ENCODE measurements at places on chromosomes 1 and 21.

DNA sequence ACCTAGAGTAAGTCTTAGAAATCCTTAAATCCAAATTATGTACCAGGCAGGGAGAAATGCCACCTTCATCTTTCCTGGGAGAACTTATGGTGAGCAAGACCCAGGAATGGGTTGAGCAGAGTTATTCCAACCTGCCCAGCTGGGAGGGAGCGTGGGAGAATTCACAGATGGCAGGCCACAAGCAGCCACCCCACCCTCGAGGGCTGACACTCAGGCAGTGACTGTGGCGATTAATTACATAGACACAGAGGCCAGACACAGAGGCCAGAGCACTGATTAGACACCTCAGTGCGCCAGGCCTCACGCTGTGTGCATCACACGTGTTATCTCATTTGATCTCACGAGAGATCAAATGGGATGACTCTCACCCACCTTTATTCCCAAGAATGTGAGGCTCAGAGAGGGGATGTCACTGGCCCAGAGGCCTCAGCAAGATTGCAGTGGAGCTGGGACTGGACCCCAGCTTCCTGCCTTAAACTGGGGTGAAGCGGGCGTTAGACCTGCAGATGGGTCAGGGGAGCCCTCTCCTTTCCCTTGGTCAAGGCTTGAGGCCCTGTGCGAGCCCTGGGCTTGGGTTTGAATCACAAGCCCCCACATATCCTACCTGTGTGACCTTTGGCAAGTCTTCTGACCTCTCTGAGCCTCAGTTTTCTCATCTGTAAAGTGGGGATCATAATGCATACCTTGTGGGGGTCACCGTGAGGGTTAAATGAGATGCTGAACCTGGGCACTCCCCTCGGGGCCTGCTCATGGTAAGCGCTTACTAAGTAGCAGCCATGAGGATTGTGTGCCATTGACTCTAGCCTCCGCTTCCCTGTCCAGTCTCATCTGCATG is 28.8 kb upstream of the PADI4 start:
- no peak for DNase-seq

GRCh38 chr1:201916649-201917249 is 28.1 kb downstream of the SHISA4 start:
- DNase-seq, result no peak

GRCh38 chr1:44828841-44829440 is 14.1 kb downstream of the PTCH2 start:
- DNase-seq, result no peak

GRCh38 chr1:208208132-208208487 is 36.1 kb downstream of the PLXNA2 start:
- DNase-seq, result no peak

GRCh38 chr1:234295068-234295467 is 78.2 kb upstream of the COA6 start:
- DNase-seq, result no peak

GRCh38 chr1:9652379-9653209 is 1.1 kb downstream of the PIK3CD start:
- DNase-seq, result peak; percentile 62

DNA sequence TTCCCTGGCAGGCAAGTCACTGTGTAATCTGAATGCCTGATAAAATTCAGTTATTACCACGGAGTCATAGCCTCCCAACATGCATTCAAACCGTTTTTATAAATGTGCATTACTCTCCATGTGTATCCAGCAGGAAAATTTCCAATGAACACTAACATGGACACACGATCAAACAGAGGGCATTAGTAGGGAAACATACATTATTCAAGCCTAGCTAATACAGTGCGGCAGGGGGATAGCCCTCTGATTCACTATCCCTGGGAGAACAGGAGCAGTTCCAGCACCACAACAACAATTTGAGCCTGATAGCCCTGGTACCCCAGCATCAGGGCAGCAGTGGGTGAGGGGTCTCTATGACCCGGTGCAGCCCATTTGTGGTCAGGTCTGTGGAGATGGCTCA is 35.8 kb upstream of the HMGB4 start:
- DNase-seq, result no peak

GRCh38 chr1:88877382-88877825 is 14.0 kb downstream of the GTF2B start:
- DNase-seq, result no peak

DNA sequence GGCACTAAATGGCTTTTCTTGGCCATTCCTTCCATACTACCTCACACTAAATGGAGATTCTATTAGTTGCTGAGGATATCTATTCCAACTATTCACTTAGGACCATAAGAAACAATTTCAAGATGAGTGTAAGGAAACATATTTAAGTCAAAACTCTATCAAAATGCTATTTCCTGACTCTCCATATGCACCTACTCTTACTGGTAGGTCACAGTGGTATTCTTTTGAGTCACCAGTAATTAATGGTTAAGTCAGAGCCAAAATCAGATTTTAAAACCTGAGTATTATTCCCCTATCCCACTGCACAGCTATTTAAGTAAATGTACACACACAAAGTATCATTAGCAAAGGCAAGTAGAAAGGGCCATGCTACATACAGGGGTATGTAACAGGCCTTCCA is 50.3 kb downstream of the ARID4B start:
- no peak for DNase-seq

DNA sequence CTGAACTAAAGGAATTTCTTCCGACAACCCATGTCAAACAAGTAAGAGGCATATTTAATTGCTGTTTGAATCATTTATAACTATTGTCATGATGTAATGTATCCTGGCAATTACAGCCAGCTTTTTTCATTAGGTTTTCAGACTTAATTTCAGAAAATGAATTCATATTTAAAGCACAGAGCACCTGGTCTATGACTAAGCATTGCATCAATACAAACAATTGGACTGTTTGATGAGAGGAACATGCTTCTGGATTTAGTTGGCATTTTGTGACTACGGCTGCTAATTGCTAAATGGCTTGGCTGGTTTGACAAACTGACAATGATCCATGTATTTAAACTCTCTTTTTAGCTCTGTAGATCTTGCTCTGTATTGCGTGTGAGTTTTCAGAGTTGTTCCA is 853.4 kb downstream of the NCAM2 start:
- DNase-seq, result no peak

DNA sequence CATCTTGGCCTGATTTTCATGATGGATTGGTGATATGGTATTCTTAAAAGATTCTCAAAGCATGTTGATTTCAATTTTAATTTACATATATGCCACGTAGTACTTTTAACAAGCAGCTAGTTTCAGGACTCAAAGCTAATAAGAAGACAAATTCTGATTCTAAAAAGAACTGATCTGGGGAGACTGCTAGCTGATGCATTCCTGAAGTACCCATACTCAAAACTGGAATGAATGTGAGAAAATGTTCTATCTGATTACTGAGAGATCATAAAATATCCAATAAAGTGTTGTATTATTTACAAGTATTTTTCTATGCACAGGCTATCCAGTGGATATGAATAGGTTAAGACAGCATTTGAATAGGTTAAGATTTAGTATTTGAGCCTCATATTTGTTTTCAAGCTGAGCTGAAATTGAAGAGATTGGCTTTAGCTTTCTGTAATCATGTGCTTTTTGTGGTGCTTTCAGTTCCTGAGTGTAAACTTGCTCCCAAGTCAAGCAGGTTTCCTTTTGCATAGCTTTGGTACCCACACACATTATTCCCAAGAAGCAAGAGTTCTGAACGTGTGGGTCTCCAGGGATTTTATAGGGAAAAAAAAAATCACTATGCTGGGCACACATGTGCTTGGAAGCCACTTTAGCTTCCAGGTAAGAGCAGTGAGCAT is 114.1 kb downstream of the VPS13D start:
- no peak for DNase-seq

Measured in T follicular helper cell (primary cell).